ENCODE measurements at places on chromosomes 16 and 17. TPM values are rescaled to one million over a fixed set of nuclear protein-coding genes. Genes with fewer than 3 reads are reported as not detected.

The CFAP97D1 gene
- 0.19 TPM for polyA plus RNA-seq

The ZFHX3 gene
- 18.9 TPM for polyA plus RNA-seq

The MFSD6L gene
- 3.5 TPM for polyA plus RNA-seq

The ATP1B2 gene
- 15.5 TPM for polyA plus RNA-seq

The AOC2 gene
- 0.82 TPM for polyA plus RNA-seq

The LDHD gene
- 5.7 TPM for polyA plus RNA-seq

The CDT1 gene
- 9.7 TPM for polyA plus RNA-seq

The KRTAP2-2 gene
- polyA plus RNA-seq: not detected

DNA sequence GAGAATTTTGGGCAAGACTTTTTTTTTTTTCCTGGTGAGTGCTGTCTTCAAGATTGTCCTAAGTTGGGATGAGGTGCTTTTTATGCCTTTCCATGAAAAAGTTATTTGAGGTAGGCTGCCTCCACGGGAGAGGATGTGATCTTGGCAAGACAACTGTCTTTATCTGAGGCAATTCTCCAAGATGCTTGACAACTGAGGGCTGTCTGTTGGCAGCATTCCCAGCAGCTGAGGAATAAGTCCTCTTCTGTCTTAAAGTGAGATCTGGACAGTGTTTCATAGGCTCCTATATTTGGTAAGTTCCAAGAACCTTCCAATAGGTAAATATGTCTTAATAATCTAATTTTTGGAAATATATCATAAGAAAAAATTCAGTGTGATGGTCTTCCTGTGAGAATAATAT, 662.0 kb downstream of the CDH11 start:
- DNase-seq: no peak

DNA sequence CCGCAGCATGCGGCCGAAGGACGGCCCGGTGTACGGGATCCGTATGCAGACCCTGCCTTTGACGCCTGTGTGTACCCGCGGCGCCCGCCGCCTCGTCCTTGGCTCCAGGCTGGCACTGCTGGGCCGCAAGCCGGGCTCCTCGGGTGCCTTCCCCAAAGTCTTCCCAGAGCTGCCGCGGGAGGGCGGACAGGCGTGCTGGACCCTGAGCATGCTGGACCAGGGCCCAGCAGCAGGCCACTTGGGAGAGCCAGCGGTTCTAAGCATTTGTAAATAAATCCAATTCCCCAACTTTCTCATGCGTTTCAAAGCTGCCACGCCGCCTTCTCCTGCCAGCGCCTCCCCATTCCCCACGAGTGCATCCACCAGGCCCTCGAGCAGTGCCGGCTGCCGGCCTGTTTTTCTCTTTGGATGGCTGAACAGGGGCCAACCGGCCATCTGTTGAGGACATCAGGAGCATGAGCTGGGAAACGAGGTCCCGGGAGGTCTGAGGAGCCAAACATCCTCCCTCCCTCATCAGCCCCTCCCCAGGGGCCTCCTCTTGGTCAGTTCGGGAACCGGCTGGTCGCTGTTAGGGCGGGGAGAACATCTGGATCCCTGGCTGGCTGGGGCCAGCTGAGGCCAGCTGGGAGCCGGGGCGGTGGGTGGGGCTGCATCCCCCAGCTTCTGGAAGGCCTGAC, 20.5 kb upstream of the PABPN1L start:
- DNase-seq: no peak

DNA sequence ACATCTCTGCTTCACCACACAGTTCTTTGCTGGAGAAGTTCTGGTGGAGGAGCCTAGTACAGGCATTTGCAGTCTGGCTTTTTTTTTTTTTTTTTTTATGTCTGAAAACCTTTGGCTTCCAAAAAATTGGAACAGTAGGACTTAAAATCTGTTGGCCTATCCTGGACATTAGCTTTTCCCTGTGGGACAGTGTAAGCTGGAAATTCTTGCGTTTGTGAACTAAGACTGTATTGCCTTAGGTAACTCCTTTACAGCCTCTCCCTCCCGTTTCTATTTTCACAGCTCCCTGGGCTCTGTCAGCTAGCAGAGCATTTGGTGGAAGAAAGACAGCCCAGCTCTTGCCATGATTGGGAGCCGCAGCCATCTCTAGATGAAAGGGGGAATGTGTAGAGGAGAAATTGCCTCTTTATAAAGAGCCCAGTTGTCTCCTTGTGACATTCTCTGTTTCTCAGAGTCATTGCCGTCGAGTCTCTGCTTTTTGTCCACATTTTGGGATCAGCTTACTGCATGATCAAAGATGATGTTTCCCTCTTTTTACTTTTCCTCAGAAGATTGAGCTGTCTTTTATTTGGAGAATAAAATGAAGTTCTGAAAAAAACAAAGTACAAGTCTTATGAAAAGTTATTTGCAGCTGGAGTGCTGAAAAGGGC, 227.5 kb downstream of the SPECC1 start:
- no peak for DNase-seq

DNA sequence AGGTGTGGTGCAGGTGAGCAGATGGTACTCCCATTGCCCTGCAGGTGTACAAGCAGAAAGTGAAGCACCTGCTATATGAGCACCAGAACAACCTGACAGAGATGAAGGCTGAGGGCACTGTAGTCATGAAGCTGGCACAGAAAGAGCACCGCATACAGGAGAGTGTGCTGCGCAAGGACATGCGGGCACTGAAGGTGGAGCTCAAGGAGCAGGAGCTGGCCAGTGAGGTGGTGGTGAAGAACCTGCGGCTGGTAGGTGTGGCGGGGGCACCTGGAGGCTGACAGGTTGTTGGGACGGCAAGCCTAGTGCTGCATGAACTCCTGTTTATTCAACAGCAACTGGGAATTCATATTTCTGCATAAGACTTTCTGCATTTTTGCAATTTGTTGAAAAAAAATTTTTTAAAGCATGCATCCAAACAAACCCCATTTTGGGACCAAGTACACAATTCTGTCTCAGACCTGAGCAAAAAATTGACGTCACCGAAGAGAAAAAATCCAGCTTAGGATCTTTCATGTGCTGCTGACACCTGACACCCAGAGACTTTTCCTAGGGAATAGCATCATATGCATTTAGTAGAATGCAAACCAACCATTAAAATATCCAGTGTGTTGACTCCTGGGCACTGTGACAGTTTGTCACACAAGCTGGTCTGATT, 13.5 kb upstream of the DBNDD1 start:
- no peak for DNase-seq

GRCh38 chr17:82713071-82713723, 3.3 kb upstream of the FN3KRP start:
- no peak for DNase-seq

- DNase-seq: no peak
These were observed 9.7 kb downstream of the MPRIP start for GRCh38 chr17:17051791-17052461.

GRCh38 chr17:32249475-32249874, 16.2 kb upstream of the RHBDL3 start:
- no peak for DNase-seq

DNA sequence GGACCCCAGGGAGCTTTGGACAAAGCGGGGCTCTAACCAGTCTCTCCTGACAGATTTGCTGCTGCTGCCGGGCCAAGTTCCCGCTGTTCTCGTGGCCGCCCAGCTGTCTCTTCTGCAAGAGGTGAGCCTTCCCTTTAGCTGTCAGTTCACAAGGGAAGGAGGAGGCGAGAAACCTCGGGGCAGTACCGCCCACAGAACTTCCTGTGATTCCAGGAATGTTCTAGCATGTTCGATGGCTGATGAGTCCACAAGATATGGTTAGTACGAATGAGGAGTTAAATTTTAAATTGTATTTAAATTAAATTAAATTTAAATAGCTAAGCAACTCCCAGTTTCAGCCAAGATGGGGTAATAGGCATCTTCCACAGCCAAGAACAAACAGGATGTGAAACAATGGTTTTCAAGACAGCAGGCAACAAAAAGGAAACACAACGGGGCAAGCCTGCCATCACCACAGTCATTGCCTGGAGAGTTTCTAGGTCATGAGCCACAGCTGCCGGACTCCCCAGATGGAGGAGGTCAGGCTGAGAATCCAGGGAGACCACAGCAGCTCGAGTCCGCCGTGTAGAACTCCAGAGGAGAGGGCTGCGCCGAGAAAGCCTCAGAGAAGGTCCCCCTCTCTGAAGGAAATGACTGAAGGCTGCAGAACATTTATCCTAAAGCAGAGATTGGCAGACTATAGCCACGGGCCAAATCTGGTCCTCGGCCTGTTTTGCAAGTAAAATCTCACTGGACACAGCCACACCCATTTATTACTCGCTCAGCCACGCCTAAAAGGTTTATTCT, 9.5 kb upstream of the TCF25 start:
- DNase-seq: no peak

DNA sequence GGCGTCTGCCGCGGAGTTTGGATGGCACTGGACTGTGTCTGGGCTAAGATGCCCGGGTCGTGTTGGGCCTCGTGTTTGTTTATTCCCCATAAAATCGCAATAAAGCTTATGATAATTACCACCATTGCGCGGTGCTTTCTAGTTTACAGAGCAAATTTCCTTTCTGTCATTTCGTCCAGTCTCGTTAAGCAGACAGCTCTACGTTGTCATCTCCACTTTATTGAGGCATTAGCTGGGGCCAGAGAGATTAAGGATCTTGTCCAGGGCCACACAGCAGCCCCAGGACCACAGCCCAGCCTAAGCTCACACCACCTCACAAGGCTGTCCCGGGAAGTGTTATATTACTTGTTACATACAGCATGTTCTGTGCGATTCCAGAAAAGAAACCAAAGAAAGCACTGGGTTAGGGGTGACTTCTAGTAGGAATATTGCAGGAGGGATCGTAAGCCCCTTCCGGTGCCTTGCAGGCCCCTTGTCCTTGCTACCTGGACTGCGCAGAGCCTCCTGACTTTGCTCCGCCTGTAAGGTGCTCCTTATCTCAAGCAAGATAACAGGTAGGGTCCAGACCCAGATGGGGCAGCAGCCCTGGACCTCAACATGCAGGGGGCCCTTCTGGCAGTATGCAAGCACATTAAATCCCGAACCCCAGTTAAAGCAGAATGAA, 6.3 kb downstream of the NOS2 start:
- DNase-seq: no peak

GRCh38 chr17:3475812-3476610, at the start of gene ASPA:
TSS of gene ASPA (plus strand) at chr17:3475997. CDS start at chr17:3476160, 163 bp downstream.
- no peak for DNase-seq

- DNase-seq: no peak
These were observed 63.7 kb downstream of the RPTOR start for GRCh38 chr17:80608326-80608725.

DNA sequence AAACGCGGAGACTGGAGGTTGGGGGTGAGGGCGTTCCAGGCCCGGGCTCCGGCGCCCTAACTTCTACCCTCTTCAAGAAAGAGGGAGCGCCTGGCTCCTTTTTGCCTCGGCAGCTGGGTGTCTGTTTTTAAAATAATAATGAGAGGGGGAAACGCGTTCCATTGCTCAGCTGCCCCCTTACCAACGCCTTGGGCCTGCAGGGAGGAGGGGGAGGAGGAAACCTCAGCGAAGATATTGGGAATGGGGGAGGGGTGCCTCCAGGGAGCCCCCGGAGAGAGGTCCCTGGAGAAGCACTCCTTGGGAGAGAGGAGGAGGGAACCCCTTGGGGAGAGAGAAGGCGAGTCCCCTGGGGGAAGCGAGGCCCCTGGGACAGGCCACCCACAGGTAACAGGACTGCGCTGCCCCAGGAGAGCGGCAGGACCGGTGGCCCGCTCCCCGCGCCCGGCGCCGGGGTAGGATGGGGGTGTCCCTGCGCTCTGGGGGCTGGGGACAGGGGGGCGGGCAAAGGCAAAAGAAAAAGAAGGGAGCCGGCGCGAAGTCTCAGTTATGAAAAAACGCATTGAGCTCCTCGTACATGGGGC, 2.7 kb downstream of the NEUROD2 start:
- no peak for DNase-seq

- no peak for DNase-seq
These were observed 85.6 kb upstream of the NETO2 start for GRCh38 chr16:47229053-47230050.

DNA sequence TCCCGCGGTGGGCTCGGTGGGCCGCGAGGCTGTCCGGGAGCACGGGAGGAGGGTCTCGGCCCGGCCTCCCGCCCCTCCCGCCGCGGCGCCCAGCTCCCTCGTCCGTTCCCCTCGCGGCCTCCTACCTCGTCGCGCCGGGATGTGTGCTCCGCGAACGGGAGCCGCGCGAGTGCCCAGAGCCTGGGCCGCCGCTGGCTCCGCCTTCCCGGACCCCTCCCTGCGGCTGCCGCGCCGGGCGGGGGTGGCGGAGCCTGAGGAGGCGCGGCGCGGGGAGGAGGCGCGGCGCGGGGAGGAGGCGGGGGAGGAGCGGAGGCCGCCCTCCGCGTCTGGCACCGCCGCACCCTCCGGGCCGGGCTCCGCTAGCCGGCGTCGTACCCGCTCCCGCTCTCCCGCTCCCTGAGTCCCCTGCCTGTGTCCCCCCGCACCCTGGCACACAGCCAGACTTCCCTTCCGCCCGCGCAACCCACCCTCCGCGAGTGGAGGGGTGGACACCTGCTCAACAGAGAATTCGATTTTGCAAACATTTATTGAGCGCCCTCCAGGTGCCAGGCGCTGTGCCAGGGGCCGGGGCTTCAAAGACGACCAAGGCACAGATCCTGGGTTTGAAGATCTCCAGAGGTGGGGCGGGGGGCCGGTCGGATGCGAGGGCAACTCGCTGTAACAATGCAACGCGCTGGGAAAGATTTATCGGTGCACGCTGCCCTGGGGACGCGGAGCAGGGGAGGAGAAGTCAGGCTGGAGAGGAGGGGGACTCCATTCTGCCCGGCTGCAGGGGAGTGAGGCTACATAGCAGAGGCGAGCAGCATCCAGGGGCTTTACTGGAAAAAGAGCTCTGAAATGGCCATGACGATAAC, at the start of gene MPP3:
Gene MPP3, minus strand, starts transcription at position 171 of the 854 bp plus-strand sequence. CDS start 1,240 bp downstream, outside the sequence.
- peak; percentile 55 for DNase-seq

GRCh38 chr16:84207251-84207650, 16.3 kb downstream of the ADAD2 start:
- no peak for DNase-seq

- no peak for DNase-seq
These were observed 9.9 kb upstream of the ADGRG1 start for GRCh38 chr16:57618296-57619132.

GRCh38 chr17:76307299-76307965, 644 bp downstream of the QRICH2 start:
- no peak for DNase-seq

GRCh38 chr17:74842599-74843351, 16.9 kb downstream of the GRIN2C start:
- DNase-seq: no peak

DNA sequence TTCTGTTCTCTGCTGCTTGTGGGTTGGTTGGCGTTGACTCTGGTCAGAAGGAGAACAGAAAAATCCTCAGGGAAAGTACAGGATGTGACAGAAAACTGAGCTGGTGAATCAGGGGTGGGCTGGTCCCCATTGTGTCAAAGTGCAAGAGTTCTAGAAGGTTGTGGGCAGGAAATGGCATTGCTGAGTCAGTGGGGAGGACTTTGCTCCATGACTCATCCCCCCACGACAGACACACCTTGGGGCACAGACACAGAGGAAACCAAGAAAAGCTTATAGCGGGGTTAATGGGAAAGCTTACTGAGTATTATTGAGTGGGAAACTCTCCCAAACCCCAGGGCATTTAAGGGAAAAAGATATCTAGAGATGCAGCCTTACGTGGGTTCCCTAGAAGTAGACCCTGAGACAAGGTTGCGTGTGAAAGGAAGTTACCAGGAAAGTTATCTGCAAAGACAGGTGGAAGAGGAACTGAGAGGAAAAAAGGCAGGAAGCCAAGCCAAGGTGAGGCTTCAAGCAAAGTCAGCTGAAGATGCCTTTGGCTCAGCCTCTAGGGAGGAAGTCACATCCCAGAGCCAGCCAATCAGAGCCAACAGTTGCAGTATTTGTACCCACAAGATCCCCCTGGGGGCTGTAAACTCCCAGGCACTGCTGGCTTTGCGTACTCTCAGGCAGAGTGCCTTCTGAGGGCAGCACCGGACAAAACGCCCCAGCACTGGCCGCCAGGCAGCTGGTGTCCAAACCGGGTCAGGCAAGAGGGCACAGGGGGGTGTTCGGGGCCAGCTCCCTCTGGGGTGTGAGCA, 86.4 kb downstream of the FOXL1 start:
- no peak for DNase-seq

Measured in right renal cortex interstitium (tissue), 3 donors.